NCI-H774 (cell line): ENCODE measurements at places on chromosomes 13 and 19.
A peak's percentile ranks its signal among the peaks of the same experiment; 100 is the strongest.

DNA sequence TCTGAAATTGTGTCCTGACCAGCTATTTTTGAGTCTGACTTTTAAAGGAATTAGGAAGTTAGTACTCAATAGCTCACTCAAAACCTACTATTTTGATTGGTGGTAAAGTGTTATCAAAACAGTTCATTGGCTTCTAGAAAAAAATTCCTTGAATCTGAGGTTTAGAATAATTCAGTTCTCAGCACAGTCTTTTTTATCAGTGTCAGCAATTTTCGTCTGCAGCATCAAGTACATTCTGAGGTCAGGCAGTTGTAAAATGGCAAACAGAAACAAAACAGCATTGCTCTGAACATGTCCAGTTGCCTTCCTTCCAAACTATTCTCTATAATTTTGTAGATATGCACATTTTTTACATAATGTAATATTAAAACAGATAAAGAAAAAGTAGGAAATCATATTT is 1644.1 kb downstream of the SLITRK5 start:
- no peak for DNase-seq

DNA sequence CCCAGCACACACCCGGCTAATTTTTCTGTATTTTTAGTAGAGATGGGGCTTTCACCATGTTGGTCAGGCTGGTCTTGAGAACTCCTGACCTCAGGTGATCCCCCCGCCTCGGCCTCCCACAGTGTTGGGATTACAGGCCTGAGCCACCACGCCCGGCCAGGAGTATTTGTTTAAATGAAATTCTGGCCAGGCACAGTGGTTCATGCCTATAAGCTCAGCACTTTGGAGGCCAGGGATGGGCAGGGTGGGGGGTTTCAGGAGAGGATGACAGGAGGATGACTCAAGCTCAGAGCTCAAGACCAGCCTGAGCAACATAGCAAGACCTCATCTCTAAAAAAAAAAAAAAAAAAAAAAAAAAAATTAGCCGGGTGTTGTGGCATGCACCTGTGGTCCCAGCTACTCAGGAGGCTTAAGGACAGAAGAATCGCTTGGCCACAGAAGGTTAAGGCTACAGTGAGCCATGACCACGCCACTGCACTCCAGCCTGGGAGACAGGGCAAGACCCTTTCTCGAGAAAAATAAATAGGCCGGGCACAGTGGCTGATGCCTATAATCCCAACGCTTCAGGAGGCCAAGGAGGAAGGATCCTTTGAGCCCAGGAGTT is 8.2 kb upstream of the DHDH start:
- no peak for DNase-seq

GRCh38 chr13:28684257-28684656 is 25.3 kb downstream of the POMP start:
- peak; percentile 38 for DNase-seq

- no peak for DNase-seq
Observed at GRCh38 chr19:38685666-38686529, 38.4 kb downstream of the ACTN4 start.

DNA sequence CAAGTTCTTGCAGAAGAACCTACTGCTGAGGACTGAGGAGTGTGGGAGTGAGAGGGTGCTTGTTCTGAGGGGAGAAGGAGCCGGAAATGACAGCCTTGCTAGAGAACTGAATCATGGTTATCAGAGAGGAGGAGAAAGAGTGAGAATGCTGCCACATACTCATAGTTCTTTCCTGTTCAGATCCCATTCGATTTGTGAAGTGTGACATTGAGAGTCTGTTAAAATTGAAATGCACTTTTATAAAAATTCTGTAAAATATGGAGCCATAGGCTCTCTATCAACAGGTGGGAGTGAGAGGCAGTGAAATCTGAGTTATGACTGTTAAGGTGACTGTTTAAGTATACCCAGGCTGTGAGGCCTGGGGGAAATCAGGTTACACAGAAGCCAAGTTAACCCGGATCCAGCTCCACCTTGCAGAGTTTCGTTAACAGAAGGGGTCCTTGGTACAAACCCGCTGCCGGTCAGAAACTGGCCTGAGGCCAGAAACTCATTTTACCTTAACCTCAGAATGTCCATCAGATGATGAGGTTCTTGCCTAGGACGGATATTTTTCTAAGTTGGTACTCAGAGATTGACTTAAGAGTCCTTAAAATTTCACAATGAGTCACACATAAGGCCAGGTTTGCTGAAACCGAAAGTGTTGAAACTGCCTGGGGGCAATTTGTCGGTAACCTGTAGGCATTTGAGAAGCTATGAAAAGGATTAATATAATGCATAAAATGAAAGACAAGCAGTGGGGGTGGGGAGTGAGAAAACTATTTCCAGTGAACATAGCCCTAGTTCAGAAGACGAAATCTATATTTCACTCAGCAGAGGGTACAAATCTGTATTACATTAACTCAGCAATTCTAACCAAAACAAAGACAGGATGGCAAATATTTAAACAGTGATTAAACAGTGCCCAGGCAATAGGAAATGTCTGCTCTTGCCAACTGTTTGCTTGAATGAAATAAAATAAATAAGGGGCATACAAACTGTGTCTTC is 350.5 kb downstream of the KCNRG start:
- DNase-seq = peak; percentile 23

- no peak for DNase-seq
Observed at GRCh38 chr19:35990156-35990555, 4.8 kb upstream of the SDHAF1 start.

DNA sequence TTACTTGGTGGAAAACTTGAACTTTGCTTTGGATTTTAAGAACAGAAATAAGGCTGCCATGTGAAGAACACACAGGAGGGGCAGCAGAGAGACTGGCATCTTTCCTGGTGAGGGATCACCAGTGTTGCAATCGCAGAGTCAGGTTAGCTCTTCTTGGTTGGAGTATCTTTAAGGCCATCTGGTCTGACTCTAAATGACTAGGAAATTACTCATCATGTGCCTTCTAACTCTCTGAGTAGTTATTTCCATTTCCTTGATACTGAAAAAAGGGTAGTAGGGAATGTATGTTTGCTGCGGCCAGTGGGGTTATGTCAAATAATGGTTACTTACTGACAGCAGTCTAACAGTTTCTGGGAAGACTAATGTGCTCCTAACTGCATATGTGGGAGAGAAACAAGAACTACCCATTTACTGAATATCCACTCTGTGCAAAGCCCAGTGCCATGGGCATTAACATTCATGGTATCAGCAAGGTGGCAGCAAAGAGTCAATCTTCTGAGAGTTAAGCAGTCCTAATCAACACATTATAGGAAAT is 122.1 kb downstream of the COG6 start:
- no peak for DNase-seq

- DNase-seq = no peak
Observed at GRCh38 chr19:38433268-38433733, at the start of gene RYR1. Gene RYR1, plus strand, starts transcription at chr19:38433691. Its CDS starts 139 bp downstream, at chr19:38433830.

DNA sequence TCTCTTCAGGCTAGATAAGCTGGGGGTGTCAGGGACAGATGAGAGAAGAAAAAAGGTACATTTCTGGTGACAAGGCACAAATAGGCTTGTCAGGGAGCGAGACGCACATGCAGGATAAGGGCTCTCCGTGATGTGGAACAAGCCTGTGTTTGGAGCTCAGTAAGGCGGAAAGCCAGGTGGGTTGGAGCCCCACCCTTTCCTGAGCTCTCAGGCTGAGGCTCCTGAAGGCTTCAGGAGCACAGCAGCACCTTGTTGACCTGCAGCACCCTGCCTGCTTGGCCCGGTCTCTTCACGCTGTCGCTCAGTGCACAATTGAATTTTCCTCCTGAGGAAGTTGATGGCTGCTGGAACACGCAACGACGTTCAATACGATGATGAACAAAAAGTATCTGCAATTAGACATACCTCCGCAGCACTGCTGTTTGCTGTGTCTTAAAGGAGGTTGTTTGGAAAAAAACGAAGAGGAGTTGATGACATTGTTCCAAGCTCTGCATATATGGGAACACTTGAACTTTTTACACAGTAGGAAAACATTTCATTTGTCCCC is 29.3 kb downstream of the SERP2 start:
- no peak for DNase-seq

DNA sequence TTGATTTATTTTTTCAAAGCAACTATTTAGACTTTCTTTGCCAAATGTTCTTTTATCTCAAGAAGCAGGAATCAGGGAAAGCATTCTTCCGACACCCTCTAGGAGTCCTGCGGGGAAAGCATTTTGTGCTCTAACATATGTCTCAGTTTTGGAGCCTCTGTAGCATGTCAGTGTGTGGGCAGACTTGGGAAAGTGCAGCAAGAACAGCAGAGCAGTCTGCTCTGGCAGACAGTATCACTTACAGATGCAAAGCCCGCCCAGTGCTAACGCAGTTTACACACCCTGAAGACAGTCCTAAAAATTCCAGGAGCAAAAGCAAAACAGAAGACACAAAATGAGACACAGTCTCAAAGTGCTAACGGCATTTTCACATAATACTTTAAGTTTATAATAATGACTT is 393.5 kb downstream of the KLF12 start:
- DNase-seq = no peak

DNA sequence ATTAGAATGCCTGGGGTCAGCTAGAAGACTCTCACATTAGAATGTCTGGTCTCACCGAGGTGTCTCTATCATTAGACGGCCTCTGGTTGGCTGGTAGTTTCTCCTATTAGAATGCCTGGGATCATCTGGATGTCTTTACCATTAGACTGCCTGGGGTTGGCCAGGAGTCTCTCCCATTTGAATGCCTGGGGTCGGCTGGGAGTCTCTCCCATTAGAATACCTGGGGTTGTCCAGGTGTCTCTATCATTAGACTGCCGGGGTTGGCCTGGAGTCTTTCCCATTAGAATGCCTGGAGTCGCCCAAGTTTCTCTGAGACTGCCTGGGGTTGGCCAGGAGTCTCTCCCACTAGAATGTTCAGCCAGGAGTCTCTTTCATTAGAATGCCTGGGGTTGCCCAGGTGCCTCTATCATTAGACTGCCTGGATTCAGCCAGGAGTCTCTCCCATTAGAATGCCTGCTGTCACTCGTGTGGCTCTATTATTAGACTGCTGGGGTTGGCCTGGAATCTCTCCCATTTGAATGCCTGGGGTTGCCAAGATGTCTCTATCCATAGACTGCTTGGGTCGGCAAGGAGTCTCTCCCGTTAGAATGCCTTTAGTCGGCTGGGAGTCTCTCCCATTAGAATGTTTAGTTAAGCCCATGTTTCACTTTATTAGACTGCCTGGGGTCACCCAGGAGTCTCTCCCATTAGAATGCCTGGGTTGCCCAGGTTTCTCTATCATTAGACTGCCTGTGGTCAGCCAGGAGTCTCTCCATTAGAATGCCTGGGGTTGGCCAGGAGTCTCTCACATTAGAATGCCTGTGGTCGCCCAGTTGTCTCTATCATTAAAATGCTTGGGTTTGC is 1467.8 kb downstream of the UQCRFS1 start:
- DNase-seq = no peak

DNA sequence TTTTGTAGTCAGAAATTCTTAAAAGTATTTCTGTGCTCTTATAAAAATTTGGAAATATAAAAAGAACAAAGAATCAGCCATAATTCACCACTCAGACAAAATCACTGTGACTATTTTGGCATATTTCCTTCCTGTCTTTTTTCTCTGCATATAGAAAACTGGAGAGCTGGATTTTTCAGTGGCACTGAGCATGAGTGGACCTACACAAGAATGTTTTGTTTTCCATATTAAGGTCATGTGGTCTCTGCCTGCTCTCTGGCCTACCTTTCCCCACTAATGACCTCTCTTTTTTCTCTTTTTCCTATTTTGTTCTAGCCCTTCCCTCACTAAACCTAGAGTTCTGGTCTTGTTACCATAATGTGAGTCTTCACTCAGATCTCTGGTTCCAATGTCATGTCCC is 17.6 kb upstream of the USP12 start:
- no peak for DNase-seq

GRCh38 chr13:67106502-67107057 is 123.6 kb downstream of the PCDH9 start:
- DNase-seq = no peak

DNA sequence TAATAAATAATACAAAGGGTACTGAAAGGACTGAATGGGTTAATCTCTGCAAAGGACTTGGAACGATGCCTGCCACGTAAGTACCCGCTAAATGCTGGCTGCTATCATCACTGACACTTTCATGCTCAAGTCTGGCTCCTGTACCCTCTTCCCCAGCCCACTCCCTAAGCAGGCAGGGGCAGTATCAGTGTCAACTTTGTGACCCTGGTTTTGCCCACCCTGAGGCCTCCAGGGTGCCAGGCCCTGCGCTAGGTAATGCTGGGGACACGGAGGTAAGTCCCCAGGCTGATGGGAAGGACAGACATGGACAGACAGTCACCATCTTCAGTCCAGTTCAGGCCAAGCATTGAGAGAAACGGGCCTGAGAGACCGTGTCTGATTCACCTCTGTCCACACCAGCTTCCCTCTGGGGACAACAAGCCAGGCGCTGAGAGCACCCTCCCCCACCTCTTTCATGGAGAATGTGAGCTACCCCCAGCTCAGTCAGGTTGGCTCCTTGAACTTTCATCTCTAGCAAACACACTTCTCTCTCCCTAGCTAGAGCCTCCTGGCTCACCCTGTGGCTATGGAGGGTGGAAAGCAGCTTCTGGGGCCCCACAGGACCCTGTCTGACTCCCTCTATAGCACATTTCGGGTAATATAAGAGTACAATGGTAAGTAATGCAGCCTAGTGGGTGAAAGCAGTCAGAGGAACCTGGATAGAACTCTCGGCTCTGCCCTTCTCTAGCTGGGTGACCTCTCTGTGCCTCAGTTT is 800 bp downstream of the ETFB start:
- no peak for DNase-seq

- no peak for DNase-seq
Observed at GRCh38 chr13:110350049-110350448, 43.0 kb downstream of the COL4A2 start.

- peak; percentile 31 for DNase-seq
Observed at GRCh38 chr19:6065685-6066374, 44.5 kb downstream of the RFX2 start.

DNA sequence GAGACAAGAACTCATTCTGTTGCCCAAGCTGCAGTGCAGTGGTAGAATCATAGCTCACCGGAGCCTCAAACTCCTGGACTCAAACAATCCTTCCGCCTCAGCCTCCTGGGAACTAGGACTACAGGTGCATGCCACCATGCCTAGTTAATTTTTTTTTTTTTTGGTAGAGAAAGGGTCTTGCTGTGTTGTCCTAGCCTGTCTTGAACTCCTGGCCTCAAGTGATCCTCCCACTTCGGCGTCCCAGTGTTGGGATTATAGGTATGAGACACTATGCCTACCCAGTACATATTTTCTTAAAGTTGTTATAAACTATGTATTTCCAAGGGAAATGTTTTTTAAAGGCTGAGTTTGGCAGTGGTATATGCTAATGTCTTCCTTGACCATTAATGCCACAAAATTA is 412.6 kb downstream of the KLF12 start:
- DNase-seq = no peak

GRCh38 chr19:48671446-48671995 is 1.3 kb downstream of the NTN5 start:
- no peak for DNase-seq

DNA sequence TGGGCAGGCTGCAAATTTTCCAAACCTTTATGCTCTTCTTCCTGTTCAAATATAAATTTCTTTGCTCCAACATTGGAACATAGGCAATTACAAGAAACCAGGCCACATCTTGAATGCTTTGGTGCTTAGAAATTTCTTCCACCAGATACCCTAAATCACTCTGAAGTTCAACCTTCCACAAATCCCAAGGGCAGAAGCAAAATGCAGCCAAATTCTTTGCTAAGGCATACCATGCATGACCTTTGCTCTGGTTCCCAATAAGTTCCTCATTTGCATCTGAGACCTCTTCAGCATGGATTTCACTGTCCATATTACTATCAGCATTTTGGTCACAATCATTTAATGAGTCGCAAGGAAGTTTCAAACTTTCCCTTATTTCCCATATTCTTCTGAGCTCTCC is 130.9 kb downstream of the DIAPH3 start:
- DNase-seq = no peak

- no peak for DNase-seq
Observed at GRCh38 chr13:94602467-94602866, 810 bp downstream of the GPR180 start.
